ENCODE measurements at places on chromosomes 2 and 18.

DNA sequence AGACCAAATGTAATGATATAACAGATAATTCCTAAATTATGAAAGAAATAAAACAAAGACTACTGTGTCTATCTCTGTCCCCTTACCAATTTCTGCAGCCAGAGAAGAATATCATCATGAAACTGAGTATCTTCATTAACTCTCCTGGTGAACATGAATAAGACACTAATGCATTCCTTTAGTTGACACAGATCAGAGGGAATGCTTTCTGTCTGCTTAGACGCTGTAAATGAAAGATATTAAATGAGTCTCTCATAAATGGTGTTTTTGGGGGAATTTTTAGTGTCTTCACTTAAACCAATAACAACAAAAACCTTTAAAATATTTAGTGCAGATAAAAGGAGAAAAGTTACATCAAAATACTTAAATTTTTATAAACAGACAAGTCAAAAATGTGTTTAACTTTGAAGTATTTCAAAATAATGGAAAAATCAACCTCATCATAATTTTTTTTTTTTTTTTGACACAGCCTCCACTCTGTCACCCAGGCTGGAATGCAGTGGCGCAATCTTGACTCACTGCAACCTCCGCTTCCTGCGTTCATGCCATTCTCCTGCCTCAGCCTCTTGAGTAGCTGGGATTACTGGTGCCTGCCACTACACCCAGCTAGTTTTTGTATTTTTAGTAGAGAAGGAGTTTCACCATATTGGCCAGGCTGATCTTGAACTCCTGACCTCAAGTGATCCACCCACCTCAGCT, 16.0 kb downstream of the EPG5 start:
- DNase-seq: no peak

DNA sequence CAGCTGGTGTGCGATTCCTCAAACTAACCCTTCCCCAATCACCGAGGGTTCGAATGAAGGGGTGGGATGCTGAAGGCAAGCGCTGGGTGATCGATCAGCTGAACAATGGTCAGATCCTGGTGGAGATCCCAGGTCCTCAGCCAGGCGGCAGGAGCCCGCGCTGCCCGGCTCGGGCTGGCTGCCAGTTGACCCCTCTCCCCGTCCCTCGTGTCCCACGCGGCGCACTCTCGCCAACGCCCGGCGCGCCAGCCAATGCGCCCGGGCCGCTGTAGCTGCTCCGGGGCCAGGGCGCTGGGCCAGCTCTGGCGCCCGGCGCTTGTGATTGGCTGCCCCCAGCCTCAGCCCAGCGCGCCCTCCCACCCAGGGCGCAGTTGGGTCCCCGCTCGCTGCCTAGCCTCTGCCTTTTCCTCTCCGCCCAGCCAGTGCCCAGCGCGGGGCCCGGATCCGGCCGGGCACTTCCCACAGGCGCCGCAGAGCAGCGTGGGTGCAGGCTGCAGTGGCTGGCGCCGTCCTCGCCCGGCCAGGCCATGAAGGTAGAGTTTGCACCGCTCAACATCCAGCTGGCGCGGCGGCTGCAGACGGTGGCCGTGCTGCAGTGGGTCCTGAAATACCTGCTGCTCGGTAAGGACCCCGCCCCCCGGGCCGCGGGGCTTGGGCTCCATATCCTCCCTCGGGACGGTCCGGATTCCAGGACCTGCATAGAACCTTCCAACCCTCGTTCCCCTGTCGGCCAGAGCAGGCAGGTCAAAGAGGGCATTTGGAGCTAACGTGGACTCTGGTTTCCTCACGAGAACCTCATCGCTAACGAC, at the start of gene MOGAT1:
Gene MOGAT1, plus strand, starts transcription at position 400 of the 809 bp plus-strand sequence. Its CDS starts 128 bp downstream, at position 528.
- no peak for DNase-seq

DNA sequence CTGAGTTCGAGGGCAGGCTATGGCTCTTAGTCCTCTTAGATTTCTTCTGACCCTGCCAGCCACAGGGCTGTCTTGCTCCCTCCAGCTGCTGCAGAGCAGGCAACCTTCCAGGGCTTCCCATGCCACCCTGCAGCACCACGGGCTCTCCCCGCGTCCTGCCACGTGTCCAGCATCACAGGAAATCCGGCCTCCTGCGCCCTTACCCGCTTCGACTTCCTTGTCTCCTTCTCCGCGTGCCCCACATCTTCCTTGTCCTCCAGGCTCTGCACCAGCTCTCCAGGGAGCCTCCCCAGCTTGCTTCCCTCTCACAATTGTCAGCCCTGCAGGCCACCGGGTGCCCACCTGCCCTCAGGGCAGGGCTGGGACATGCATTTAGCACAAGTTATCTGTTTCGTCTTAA, 253.5 kb downstream of the DCDC2C start:
- no peak for DNase-seq

DNA sequence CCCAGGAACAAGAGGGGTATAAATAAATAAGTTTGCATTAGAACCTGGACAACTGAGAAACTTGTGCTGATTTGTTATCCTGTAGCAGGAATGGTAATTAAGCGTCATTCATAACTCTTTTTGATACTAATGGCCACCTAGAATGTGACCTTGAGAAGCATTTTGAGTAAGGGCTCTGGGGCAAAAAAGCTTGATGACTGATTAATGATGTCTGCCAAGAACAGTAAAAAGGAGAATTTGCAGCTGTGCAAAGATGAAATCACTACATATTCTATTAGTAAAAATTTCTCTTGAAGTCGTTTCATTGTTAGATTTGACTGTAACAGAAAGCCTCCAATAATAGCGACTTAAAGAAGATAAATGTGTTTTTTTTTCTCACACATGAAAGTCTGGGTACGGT, 157.7 kb downstream of the PRKCE start:
- no peak for DNase-seq

DNA sequence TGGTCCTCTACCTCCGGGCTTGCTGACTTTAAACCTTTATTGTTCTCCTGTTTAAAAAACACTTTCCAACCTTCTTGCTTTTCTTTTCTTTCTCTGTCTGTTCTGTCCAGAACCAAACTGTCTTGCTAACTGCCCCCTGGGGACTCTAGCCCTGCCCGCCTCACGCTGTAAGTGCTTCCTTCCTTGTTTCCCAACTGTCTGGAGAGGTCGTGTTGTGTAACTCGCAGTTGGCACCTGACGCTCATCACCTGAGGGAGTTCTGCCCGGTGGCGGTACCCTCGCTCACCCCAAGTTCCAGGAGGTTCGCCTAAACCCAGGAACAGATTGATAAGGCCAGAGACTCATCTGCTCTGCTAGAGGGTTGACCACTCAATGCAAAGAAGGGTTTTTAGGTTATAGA, 123.4 kb downstream of the MTCL1 start:
- DNase-seq: no peak

GRCh38 chr2:11537951-11538350, 4.1 kb downstream of the GREB1 start:
- no peak for DNase-seq

DNA sequence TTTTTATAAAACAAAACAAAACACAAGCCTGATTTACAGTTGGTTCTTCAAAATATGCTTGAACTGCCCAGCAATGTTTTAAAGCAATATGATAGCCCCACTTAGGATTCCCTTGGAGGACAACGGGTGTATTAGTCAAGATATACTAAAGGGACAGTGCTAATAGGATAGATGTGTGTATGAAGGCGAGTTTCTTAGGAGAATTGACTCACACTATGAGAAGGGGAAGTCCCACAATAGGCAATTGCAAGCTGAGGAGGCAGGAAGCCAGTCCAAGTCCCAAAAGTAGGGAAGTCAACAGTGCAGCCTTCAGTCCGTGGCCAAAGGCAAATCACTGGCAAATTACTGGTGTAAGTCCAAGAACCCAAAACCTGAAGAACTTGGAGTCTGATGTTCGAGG, 167.9 kb downstream of the CBLN2 start:
- no peak for DNase-seq

DNA sequence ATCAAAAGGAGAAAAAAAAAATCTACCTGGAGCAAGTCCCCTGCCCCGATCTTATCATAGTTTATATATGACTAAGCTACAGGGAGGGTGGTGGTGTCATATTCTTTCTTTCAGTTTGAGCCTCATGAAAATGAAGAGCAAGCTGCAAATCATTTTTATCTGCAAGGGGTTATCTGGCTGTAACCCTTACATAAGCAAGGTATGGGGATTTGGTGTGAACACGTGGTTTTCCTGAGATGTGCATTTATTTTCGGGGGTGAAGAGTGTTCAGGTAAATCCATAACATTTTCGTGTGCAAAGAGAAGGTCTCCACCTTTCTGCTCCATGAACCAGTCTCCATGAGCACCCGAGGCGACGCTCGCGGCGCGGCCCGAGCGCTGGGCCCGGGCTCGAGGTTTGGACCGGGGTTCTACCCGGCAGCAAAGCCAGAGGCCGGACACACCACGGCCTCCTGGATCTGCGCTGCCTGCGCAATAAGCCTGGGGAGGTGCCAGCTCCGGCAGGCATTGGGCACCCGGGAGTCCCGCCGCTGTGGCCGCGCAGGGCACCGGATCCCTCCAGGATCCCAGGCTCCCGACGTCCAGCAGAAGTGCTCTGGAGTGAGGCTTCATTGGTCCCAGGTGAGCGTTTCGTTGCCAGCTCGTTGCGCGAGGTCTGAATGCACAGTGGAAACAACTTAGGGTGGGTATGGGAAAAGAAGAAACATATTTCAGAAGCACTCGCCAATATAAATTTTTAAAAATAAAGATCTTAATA, 36.1 kb upstream of the GPD2 start:
- DNase-seq: peak; percentile 31

DNA sequence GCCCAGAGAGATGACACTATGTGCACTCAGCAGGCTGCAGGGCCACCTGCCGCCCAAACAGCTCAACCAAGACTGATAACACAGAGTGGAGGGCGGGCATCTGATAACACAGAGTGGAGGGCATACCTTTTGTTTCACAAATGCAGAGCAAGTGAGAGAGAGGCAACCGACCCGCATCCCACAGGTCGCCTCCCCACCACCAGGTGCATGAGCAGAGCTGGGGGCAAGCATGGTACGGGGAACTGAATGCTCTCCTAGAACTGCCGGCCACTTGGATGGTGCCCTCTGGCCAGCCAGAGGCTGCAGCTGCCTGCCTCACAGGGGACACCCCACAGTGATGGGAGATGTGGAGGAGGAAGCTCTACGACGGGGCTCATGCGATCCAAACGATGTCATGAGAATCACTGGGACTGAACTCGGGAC, 49.5 kb downstream of the ANO7 start:
- no peak for DNase-seq

GRCh38 chr2:45851576-45852304, 200.3 kb downstream of the PRKCE start:
- no peak for DNase-seq

- DNase-seq: no peak
These were observed 288.4 kb downstream of the LRRTM1 start for GRCh38 chr2:80016171-80016570.

GRCh38 chr2:239768031-239768790, 256.9 kb downstream of the NDUFA10 start:
- DNase-seq: no peak

DNA sequence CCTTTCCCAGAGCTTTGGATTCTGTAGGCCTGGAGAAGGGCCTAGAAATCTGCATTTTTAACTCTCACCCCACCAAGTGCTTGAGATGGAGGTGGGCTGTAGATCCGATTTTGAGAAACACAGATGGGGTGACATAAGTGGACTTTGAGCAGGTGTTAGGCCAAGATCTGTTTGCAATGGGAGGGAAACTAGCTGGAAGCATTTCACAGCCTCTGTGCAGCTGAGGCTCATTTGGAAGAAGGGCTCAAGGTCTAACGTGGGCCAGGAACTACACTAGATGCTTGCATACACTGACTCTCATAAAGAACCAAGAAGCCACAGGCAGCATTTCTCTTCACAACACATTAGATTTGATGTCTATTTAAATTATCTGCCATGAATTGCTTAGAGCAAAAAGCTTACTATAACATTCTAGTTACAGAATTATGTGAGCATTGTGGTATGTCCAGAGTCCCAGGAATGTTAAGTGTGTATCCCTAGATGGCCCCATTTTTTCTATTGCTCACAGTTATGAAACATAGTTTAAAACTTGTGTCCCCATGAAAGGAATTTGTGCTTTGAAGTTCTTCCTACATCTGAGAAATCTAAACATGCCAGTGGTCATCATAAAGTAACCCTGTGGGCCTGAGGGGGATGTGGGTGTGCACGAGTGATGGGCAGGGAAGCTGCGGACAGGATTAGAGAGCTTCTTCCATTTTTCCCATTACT, 77.2 kb downstream of the CD28 start:
- no peak for DNase-seq

DNA sequence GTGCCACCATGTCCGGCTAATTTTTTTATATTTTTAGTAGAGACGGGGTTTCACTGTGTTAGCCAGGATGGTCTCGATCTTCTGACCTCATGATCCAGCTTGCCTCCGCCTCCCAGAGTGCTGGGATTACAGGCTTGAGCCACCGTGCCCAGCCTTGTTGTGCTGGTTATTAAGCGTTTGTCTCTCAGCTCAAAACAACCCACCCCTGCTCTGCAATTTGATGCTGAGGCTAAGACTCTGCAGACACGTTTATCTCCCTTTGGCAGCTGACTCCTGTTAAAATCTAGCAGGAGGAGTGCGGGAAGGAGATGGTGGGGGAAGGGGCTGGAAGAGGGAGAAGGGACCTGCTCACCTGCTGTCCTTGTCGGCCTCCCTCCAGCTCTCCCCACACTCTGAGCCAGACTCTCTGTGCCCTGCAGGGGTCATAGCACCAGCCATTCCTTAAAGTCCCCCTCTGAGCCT, 29.9 kb upstream of the IMPA2 start:
- no peak for DNase-seq

DNA sequence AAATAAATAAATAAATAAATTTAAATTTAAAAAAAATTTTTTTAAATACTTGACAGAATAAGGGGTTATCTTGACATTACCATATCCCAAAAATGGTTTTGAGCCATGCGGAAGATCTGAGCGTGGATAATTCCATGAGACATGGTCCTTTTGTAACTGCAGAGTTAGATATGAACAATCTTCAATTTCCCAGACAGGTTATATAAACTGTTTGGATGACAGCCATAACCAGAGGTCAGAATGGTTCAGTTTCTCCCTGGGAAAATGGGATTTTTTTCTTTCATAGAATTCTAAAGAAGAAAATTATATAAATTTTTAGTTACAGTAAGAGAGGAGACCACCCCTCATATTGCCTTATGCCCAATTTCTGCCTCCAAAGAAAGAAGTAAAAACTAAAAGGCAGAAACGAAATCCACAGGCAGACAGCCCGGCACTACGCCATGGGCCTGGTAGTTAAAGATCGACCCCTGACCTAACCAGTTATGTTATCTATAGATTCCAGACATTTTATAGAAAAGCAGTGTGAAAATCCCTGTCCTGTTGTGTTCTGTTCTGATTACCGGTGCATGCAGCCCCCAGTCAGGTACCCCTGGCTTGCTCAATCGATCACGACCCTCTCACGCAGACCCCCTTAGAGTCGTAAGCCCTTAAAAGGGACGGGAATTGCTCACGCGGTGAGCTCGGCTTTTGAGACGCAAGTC, 3.0 kb downstream of the GALM start:
- DNase-seq: no peak
